Skin of body (tissue), 3 donors: ENCODE measurements at places on chromosomes 16 and 17. TPM values are rescaled to one million over a fixed set of nuclear protein-coding genes. Genes with fewer than 3 reads are reported as not detected.

- no peak for DNase-seq
Measured at GRCh38 chr16:25637236-25637635, 54.5 kb upstream of the HS3ST4 start.

ZFHX3 gene
- 6.7 TPM for total RNA-seq

- DNase-seq = no peak
Measured at GRCh38 chr16:2019518-2019920, at the start of gene NPW. TSS of gene NPW (plus strand) at chr16:2019785.

DNA sequence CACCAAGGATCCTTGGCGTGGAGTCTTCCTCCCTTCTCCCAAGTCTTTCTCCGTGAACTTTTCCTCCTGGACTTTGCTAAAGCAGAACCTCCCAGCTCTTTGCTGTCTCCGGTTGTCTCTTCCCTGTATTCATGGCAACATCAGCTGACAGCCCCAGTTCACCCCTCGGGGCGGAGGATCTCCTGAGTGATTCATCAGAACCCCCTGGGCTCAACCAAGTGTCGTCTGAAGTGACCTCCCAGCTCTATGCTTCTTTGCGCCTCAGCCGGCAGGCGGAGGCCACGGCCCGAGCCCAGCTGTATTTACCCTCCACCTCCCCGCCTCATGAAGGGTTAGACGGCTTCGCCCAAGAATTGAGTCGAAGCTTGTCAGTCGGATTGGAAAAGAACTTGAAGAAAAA is 943 bp downstream of the CNTROB start:
- DNase-seq = no peak

DNA sequence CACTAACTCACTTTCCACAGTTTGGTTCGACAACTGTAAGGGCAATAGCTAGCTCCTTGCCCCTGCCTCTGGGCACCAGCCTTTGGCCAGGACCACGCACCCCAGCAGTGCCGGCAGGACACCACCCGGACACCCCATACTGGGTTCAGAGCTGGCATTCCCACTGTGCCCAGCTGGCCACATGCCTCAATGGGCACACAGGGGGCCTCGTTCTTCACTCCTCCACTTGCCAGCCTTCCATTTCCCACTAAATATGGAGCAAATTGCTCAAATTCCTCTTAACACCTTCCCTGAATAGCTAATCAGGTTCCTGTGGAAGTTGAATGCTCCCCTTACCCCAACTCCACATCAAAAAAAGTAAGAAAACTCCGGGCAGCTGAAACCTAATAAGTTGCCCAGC is 52.5 kb downstream of the PIPOX start:
- DNase-seq = no peak

NGFR gene
- 11.2 TPM for total RNA-seq

KRTAP4-6 gene
- 4.0 TPM for total RNA-seq

GRCh38 chr16:89216315-89217137 is 977 bp upstream of the ZNF778 start:
- DNase-seq = peak; percentile 86

DNA sequence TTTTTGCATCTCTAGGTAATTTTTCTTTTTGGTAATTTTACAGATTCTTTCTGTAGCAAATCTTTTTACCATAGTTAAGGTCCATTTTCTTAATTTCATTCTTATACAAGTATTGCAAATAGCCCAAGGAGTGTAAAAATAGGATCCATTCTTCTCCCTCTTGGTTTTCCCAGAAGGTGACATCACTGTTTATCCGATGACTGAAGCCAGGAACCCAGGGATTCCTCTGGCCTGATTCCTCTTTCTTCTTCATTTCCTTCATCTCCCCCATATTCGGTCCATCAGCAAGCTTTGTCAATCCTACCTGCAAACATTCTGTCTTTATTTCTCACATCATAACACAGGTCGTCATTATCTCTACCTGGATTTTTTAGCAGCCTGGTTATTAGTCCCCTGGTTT is 5.3 kb downstream of the RBBP6 start:
- no peak for DNase-seq

CHST4 gene
- not detected for total RNA-seq

DNA sequence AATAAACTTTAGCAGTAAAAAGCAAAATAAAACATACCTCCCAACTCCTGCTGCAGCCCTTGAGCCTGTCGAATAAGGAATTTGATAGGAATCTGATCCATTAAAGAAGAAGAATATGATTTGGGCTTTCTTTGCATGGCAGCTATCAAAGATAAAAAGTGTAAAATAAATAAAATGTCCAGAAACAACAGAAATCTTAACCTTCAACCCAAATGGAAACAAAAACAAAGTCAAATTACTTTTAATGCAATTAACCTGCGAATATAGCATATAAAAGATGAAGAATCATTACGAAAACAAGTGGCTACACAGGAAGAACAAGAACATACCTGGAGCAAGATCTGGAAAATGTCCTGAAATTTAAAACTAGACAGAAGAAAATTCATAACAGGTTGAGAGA is 21.5 kb upstream of the BRIP1 start:
- DNase-seq = no peak

DNA sequence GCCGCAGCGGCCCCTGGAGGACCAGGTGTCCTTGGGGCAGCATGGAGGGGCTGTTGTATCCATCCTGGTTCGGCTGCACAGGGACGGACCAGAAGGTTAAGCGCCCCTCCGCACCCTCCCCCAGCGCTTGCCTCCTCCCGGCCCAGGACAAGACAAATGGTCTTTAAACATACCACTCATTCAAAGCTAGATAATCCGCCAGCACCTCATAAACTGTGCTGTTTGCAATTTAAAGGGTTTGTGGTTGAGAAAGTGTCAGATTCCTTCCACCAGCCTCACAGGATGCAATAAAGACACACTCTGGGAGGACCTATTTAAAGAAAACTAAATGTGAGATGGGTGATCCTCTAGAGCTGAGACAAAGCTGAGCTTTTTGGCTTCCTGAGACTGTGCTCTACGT is 426.2 kb upstream of the EEF2KMT start:
- no peak for DNase-seq
